Aorta (tissue), 5 donors: ENCODE measurements at places on chromosomes 3 and 15. TPM values are rescaled to one million over a fixed set of nuclear protein-coding genes. Genes with fewer than 3 reads are reported as not detected.
A peak's percentile ranks its signal among the peaks of the same experiment; 100 is the strongest.

KLHL40 gene
- not detected for total RNA-seq

SPATA12 gene
- total RNA-seq: not detected

EIF4G1 gene
- total RNA-seq: 285 TPM

CLDN18 gene
- total RNA-seq: not detected

DNA sequence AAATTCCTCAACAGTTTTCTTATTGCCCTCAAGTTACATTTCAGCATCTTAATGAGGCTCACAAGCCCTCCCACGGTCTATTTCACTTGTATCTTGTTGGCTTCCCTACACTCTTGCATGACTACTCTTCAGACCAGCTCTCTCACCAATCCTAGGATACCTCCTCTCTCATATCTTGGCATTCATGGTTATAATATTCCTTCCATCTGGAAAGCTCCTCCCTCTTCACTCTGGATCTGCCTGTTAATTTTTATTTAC, 8.5 kb upstream of the CCDC80 start:
- DNase-seq: no peak

GRCh38 chr3:81838457-81838856, 77.0 kb upstream of the GBE1 start:
- no peak for DNase-seq

- peak; percentile 34 for DNase-seq
Observed at GRCh38 chr15:99429681-99430081, 136.1 kb upstream of the MEF2A start.

DNA sequence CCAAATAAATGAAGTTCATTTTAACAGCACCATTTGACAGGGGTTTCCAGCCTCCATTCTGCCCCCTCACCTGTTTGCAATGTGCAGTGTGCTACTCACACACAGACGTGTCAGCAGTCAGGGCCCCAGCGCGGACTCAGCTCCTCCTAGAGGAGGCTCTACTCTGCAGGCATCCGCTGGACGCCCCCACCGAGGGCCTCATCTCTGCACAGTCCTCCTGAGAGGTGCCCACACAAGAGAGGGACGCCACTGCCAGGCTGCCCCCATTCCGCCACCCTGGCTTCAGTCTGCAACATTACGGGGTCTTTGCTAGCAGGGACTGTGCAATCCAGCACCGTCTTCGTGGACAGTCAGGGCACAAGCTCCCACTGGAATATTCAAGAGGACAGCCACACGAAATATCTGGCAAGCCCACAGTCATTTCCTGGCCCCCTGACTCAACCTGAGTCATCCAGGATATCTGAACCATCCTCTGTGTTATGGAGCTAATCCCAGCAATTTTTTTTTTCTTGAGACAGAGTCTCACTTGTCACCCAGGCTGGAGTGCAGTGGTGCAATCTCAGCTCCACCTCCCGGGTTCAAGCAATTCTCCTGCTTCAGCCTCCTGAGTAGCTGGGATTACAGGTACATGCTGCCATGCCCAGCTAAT, 255.0 kb downstream of the OCA2 start:
- DNase-seq: no peak
